ENCODE measurements at places on chromosomes 2 and 18.

DNA sequence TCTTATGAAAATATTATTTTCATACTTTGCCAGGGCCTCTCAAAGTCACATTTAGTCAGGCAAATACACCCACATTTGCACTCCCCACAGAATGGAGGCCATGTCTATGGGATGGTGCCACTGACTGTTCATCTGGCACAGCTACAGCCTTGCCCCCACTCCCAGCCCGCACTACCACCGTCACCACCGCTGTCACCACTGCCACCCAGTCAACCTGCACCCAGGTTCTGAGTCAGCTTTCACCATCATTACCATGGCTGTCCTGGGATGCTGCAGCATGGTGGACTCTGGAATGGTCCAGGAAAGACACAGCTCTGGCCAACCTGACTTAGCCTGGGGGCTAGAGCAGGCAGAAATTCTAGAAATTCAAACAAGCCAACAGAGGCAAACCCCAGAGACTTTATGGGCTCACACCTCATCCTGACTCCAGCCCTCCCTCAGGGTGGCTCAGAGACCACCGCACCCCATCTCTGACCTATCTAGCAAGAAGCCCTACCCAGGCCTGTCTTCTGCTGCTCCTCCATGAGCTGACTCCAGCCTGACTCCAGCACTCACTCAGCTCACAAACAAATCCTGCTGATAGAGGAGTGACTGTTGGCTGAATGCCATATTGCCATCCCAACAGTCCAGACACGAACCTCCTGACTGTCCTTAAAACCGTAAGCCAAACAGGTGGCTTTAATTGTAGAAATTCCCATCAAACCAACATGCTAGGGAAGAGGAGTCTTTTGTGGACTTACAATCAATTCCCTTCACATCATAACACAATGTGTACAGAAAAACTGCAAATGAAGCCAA lies 28.0 kb downstream of the DNER start:
- DNase-seq, result no peak

DNA sequence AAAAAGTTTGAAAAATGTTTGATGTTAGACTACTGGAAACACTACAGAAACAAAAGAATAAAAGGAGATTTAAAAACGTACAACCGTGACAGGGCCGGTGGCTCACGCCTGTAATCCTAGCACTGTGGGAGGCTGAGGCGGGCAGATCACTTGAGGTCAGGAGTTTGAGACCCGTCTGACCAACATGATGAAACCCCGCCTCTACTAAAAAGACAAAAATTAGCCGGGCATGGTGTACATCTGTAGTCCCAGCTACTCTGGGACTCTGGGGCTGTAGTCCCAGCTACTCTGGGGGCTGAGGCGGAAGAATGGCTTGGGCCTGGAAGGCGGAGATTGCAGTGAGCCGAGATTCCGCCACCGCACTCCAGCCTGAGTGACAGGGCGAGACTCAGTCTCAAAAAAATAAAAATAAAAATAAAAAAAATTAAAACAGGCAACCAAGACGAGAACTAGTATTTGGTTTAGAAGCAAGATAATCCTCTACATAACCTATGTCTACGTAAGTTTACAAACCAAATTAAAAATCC lies 5.8 kb downstream of the SP3 start:
- DNase-seq, result no peak

- no peak for DNase-seq
These were observed 132.7 kb downstream of the HDAC4 start for GRCh38 chr2:239268082-239268481.

- no peak for DNase-seq
These were observed 797.3 kb downstream of the BCL11A start for GRCh38 chr2:59756150-59756549.

DNA sequence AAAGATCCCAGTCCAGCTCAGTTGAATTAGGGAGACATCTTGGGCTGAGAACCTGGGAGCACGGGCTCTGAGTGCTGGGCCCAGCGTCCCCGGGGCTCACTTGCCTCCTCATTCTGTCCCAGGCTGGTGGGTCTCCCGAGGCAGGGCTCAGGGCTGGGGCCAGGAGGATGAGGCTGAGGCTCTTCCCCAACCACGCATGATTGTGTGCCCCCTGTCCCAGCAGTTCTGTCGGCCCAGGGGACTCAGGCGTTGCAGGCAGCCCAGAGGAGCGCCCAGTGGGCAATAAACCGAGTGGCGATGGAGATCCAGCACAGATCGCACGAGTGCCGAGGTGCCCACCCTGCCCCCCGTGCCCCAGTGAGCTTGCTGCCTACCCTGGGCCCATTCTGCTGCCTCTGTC lies 910 bp downstream of the PRSS56 start:
- DNase-seq, result no peak
